ENCODE measurements at places on chromosomes 3 and 15.

- no peak for DNase-seq
These were observed 452.8 kb upstream of the THBS1 start for GRCh38 chr15:39127925-39128617.

DNA sequence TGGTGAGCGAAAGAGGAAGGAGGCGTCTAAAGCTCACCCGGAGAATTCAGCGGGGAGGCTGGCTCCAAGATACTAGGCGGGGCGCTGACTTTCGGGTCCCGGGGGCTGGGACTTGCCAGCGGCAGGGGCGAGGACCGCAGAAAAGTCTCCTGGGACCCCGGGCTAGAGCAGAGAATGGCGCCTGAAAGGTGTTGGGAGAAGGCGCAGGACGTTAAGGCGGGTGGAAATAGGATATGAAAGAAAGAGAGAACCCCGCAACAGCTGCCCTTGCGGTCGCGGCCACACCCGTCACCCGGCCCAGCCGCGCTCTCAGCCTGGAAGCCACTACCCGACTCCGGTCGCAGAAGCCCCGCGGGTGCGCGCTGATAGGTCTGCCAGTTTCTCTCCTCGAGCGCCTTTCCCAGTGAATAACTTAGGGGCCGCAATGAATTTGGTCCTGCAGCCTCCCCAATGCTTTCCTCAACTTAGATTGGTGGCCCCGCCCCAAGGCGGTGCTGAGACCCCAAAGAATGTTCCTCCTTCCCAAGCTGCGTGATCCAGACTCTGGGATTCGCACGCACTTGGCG lies 604 bp downstream of the LTK start:
- DNase-seq: no peak

- DNase-seq: no peak
These were observed 57.0 kb upstream of the ZNF148 start for GRCh38 chr3:125431912-125432790.

DNA sequence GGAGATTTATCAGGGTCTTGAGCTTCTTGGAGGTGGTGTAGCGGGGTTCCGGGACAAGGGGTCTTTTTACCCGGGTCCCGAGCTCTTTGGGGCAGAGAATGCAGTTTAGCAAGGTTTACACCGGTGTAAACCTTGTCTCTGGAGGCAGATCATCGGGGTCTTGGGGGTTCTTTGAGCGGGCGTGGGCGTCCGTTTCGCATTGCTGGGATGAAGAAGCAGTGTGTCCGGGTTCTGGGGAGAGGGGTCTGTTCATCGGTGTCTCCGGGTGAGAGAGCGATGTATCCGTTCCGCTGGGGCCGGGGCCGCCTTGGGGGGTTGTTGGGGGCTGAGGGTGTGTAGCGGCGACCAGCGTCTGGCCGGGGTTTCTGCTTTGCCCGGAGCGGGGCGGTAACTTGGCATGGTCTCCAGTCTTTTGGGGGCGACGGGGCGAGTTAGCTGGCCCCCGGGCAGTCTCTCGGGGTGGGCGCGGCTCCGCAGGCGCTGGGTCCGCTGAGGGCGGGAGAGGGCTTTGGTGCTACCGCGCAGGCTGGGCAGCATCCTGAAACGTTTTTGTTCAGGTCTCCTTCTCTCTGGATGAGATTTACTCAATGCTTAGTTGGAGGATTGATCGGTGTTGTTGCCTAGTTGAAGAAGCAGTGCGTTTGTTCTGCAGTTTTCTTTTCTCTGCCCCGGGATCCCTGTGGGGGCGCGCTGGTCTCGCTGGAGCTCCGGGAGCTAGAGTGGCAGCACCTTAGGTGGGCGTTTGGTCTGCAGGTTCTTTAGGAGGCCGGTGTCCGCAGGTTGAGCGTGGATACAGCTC lies 843 bp downstream of the GLCE start:
- no peak for DNase-seq

DNA sequence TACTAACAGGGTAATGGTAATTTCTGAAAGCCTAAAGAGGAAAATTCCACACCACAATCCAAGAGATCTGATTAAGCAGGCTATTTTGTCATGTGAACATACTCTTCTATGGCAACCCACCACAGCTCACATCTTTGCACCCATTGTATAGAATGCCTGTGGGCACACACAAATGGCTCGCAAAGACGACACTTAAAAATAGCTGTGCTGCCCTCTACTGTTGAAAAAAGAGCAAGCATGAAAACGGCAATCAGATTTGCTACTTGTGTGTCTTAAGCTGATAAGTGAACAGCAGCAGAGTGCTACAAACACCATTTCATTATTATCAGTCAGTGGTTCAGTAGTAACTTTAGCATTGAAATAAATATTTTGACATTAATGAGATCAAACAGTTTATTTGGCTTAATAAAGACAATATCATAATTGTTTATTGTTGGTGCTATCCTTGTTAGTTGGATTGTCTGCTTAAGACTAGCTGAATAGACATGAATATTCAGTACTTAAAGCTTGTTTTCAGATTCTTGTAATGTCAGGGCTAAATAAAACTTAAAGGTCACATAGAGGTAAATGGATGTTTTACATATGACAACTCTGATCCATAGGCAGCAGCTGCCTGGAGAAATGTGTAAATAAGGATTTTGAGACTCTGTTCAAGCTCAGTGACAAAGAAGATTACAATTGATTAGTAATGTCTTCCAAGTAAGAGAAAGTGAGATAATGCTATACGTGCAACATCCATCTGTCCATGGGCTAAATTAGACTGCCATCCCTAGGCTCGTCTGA lies 199.1 kb downstream of the LRRN1 start:
- peak; percentile 8 for DNase-seq

DNA sequence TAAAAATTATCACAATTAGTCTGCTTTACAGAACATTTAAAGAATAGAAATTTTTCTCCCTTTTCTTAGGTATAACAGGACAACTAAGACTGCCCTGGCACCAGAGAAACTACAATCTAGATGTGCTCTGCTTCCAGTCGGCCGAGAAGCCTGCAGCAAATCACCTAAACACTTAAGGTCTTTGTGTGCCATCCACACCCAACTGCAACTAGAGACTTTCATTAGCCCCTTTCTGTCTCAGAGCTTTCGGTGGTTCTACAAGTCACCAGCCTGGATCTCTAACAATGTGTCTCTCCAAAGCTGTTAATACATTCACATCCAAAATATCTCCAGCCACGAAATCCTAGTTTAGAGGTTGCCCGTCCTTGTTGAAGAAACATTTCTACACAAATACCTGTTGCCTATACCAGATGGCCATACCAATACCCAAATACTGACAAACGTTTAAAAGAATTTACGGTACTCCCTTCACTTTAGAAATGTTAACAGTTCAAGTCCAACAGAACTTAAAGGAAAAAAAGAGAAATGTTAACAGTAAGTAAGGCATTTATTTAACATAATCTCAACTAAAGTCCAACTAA lies 6.7 kb downstream of the PRC1 start:
- DNase-seq: no peak

DNA sequence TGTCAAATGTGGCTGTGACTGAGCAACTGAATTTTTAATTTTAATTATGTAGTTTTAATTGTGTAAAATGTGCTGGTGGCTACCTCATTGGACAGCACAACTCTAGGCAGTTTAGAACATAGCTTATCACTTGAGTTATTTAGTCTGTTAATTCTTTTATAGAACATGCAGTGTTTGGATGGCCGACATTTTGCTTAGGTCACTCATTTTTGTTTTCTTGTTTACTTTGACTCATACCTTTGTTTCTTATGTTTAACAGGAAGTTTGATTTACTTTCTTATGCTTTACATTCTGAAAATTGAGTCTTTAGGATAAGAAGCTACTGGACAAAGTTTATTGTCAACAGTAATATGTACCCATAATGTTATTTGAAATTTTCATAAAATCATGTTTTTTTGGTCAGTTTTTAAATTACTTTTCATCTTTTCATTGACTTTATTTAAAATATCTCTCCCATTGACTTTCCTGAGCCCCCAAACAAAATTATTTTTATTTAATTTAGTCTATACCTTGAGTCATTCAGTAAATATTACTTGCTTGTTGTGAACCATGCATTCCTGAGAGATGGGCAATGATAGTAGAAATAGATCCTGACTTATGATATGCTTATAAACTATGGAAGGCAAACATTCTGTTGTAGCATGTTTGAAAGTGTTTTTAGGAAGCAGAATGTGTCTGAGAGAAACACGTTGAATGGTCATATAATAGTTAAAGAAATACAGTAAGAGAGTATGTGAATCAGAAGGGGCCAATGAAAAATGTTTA lies 60.6 kb downstream of the TCF12 start:
- DNase-seq: no peak

- no peak for DNase-seq
These were observed 84.2 kb upstream of the TBL1XR1 start for GRCh38 chr3:177281292-177282118.

DNA sequence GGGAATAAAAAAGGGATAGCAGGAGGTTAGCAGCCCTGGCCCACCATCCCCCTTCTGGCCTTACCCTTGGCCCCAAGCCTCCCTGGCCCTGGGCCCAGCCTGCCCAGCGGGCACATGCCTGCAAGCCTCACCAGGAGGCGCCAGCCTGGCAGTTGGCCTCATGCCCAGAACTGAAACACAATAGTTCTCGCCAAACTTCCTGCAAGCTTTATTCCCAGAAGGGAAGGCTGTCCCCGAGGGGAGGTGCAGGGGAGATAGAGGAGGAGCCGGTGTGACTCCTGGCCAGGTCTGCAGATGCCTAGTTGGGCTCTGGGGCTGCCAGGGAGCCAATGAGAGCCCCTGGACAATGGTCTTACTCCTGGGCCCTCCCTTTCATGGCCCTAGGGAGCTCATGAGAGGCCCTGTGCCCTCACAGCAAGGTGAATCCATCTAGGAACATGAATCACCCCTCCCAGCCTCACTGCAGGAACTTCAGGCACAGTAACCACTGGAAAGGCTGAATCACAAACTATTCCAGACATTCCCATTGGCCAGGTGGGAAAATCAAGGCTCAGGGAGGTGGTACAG lies 4.0 kb downstream of the CCDC33 start:
- no peak for DNase-seq

- no peak for DNase-seq
These were observed 98.4 kb downstream of the ERC2 start for GRCh38 chr3:56369914-56370313.

GRCh38 chr3:171173736-171174135 lies 147.2 kb upstream of the SLC2A2 start:
- no peak for DNase-seq

DNA sequence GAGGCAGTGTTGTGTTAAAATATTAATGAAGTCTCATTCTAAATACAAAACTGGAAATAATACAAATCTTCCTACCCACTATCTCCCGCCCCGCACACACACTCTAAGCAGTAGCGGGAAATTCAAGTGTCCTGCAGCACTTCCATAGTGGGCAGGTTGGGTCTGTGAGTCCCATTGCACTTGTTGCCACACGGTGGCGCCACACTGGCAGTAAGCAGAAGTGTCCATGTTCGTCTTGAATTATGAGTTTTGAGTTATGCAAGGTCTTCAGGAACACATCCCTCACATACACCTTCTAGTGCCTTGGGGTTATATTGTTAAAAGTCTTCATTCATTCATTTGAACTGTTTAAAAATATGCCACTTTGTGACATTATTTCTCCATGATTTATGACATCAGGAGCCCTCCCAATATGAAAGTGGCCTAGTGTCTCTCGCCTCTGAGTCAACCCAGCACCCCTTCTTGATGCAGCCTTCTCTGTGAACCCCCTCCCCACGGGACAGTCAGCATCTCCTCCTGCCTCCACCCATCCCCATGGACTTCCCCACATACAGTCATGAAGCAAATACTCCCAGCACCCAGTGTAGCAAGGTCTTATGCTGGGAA lies 17.6 kb upstream of the CCDC174 start:
- peak; percentile 44 for DNase-seq

- no peak for DNase-seq
These were observed 161.1 kb upstream of the UBE2E1 start for GRCh38 chr3:23644676-23645075.

GRCh38 chr15:55740359-55740878 lies 2.5 kb downstream of the PRTG start:
- DNase-seq: no peak

GRCh38 chr15:74426404-74427281 lies 7.1 kb downstream of the SEMA7A start:
- DNase-seq: no peak

- DNase-seq: no peak
These were observed 85.6 kb upstream of the ABHD17C start for GRCh38 chr15:80609512-80609946.

- no peak for DNase-seq
These were observed 432.7 kb upstream of the ALCAM start for GRCh38 chr3:104933972-104934371.

GRCh38 chr3:72017935-72018334 lies 233.0 kb upstream of the PROK2 start:
- DNase-seq: no peak

DNA sequence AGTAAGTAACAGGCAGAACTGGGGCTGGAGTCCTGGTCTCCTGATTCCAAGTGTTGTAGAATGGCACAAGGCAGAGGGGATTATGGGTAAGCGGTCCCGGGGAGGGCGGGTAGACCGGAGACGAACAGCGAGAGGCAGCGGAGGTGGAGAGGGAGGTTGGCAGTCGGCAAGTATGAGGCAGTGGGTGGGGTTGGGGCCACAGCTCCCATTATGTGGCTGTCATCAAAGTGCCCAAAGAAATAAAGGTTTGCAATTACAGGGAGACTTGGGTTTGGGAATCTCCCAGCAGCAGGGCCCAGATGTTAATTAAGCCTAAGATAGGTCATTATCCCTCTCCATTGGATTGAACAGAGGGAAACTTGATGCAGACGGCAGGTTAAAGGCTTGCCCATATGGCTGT lies 16.9 kb downstream of the FAM43A start:
- DNase-seq: no peak

DNA sequence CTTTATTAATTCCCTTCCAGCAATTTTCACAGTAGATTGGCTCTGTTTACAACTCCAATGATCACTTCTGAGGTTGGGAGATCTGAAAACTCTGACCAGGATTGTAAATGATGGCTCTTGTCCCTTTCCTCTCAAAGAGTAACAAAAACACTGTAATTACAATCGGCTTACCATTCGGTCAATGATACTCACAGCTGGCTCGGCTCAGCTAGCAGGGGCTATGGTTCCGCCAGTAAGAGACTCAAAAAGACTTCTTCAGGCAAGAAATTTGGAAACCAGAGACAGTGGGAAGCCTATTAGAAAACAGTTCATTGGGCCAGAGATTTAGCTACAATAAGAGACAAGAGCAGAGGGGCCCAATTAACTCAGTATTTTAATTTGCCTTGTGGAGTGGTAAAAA lies 96.6 kb downstream of the LRRC3B start:
- no peak for DNase-seq

Data from CD4-positive, alpha-beta memory T cell (primary cell).